ENCODE measurements at places on chromosomes 11 and 22. TPM values are rescaled to one million over a fixed set of nuclear protein-coding genes. Genes with fewer than 3 reads are reported as not detected.

IL18 gene
- total RNA-seq, result 0.64 TPM

FAM181B gene
- total RNA-seq, result 0.02 TPM

SAA4 gene
- not detected for total RNA-seq

DNA sequence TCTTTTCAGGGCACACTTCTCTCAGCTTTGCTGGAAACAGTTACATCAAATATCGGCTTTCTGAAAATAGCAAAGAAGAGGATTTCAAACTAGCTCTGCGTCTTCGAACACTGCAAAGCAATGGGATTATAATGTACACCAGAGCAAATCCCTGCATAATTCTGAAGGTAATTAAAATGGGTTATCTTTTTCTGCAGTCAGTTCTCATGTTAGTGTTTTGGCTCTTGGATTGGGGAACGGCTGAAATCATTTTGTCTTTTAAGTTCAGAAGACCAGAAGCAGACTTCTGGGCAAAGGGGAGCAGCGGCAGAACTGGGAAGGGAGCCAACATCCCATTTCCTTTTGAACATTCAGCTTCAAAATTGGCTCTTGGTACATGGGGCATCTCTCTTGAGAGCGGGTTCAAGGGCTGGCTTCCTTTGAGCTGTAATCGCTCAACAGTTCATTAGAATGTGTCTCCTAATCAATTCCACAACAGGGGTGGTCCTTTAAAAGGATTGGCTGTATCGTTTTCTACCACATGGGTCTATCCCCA, 110.2 kb upstream of the MTNR1B start:
- no peak for DNase-seq

DNA sequence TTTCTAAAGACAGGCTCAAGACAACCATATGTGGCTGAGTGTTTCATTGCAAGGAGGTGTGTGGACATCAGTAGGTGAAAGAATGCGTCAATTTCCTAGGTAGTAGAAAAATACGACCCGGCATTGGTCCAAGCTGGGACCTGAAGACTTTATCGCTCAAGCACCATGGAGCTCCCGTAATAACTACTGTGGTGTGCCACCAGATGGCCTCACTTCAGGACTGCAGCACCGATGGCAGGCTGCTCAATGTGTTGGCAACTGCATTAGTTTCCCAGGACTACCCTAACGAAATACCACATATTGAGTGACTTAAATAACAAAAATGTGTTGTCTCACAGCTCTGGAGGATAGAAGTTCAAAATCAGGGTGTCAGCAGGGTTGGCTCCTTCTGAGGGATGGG, 72.4 kb upstream of the FAT3 start:
- DNase-seq, result no peak
